ENCODE measurements at places on chromosomes 4 and X. TPM values are rescaled to one million over a fixed set of nuclear protein-coding genes. Genes with fewer than 3 reads are reported as not detected.
A peak's percentile ranks its signal among the peaks of the same experiment; 100 is the strongest.

STPG2 gene
- 0.31 TPM for total RNA-seq

SSX4 gene
- total RNA-seq, result not detected

GRCh38 chr4:74331252-74331651 is 23.0 kb downstream of the EPGN start:
- DNase-seq, result no peak

- no peak for DNase-seq
Observed at GRCh38 chr4:78693777-78694456, 82.2 kb upstream of the BMP2K start.

DNA sequence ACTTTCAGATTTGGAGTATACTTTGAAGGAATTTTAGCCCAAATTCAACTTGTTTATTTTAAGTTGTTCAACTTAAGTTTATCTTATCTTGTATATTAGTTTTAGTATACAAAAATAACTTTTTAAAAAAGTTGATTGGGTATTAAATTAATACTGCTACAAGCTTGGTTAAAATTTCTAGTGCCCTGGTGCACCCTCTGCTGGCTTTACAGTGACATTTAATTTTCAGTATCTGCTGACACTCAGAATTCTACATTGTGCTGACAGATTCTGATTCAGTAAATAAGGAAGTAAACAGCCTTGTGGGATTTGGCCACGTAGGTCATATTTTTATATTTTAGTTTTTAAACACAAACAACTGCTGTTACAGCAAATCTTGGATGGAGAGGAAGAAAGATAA is 2.9 kb downstream of the EDA start:
- DNase-seq, result peak; percentile 36

DNA sequence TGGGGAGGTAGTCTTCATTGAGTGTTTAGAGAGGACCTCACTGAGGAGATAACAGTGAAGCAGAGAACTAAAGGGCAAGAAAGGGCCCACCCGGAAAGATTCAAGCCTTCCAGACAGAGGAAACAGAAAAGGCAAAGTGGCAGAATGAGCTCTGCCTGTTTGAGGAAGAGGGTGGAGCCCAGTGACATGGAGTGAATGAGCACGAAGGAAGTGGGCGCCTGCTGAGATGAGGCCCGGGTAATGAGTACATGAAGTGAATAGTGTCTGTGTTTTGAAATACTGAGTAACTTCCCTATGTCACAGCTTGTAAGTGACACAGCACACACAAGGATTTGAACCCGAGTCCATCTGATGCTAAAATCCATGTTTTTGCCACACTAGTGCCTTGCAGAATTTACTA is 32.5 kb upstream of the TLR2 start:
- DNase-seq, result peak; percentile 13

Measured in tongue (tissue), 3 donors.